Muscle of arm (tissue), 14 donors: ENCODE measurements at places on chromosomes 3 and 15. TPM values are rescaled to one million over a fixed set of nuclear protein-coding genes. Genes with fewer than 3 reads are reported as not detected.

SENP8 gene
- polyA plus RNA-seq: 6.5 TPM

DNA sequence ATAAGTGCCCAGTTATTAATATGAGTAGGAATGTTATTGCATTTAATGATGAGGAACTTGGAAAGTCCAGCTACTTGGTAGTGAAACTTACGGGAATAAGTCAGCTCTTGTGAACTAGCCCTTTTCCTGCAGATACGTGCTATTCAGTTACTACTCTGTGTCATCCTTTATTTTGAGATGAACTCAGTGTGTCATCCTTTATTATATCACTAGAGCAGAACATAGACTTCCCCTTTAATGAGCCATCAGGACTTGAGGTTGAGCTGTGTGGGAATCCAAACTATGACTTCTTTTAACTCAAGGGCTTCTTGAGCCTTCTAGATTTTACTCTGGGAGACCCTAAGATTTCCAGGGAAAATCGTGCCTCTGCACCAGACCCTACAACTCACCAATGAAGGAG is 3.6 kb downstream of the ACTC1 start:
- DNase-seq: no peak

DNA sequence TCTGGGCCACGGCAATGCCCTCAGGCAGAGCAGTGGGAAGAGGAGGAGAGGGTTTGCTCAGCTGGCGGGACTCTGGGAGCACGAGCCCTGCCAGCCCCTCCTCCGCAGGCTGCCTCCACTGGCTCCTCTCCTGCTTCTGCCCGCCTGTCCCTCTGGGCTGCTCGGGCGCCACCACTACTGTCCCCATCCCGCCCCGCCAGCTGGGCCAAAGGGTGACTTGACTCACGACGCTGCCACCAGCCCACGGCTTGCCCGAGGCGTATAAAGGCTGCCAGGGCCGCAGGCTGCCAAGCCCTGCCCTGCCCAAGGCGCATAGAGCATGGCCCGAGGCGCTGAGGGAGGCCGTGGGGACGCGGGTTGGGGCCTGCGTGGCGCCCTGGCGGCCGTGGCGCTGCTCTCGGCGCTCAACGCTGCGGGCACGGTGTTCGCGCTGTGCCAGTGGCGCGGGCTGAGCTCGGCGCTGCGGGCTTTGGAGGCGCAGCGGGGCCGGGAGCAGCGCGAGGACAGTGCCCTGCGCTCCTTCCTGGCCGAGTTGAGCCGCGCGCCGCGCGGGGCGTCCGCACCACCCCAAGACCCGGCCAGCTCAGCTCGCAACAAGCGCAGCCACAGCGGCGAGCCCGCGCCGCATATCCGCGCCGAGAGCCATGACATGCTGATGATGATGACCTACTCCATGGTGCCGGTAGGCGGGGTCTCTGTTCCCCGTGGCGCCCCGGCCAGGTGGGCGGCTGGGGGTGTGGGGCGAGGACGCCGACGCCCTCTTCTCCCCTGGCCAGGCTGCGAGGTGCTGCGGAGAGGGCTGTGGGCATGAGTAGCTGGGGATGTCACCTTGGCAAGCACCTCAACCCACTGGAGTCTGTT is at the start of gene GLDN:
GLDN (plus strand) TSS at position 290 of the 861 bp plus-strand sequence; CDS start at position 320, 30 bp downstream.
- no peak for DNase-seq

DNA sequence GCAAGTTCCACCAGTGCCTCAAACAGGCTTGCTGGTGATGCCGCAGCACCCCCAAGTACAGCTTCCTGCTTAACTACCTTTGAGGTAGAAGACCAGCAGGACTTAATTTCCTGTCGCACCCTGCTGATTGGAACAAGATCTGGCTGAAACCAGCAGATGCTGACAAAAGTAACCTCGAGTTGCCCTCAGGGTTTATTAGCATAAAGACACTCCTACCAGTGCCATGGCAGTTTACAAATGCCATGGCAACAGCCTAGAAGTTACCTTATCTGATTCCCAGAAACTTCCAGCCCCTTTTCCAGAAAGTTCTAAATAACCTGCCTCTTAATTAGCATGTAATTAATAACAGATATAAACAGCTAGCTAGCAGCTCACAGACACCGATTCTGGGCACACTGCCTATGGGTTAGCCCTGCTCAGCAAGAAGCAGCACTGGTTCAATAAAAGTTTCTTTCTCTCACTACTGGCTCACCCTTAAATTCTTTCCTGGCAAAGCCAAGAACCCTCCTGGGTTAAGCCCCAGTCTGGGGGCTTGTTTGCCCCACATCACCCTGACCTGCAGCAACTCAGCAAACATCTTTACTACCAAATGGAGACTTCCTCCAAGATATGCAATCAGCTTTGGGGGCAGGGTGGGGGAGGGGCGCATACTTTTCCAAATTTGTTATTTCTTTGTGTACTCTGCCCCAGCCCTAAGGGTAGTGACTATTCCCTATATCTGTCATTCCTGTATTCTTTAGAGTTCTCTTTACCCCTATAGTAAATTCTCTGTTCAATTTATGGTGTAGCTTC is 54.2 kb downstream of the MAP4 start:
- no peak for DNase-seq

GRCh38 chr15:29522373-29523276 is 253.0 kb upstream of the NSMCE3 start:
- no peak for DNase-seq

DNA sequence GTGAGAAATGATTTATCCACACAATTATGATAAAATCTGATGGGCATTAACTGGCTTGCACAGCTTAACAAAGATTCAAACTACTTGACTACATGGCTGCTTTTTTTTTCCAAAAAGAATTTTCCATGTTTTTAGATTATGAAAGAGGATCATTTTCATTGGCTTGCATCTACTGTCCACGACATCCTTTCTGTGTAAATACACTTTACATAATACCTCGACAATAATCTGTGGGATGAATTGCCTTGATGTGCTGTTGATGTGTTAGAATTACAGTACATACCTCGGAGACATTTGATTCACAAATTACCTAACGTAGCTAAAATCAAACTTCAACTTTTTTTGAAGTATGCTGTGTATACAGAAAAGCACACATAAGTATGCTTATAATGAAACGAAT is 104.4 kb downstream of the PPP2R3A start:
- no peak for DNase-seq

DNA sequence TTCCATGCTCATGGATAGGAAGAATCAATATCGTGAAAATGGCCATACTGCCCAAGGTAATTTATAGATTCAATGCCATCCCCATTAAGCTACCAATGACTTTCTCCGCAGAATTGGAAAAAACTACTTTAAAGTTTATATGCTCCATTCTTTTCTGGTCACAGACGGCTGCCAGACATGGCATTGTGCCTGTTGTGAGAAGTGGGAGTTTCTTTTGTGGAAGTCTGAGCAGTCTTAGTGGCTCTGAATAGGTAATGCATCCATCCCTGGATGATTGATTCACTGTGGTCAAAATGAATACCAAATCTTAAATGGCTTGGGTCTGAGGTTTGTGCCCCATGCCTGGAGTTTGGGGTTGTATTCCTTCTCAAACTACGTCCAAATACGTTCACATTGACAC is 274.5 kb upstream of the AZI2 start:
- no peak for DNase-seq
